EH (cell line): ENCODE measurements at places on chromosomes 11 and 22.

GRCh38 chr11:36469881-36470802, 39.9 kb downstream of the TRAF6 start:
- peak; percentile 74 for DNase-seq

DNA sequence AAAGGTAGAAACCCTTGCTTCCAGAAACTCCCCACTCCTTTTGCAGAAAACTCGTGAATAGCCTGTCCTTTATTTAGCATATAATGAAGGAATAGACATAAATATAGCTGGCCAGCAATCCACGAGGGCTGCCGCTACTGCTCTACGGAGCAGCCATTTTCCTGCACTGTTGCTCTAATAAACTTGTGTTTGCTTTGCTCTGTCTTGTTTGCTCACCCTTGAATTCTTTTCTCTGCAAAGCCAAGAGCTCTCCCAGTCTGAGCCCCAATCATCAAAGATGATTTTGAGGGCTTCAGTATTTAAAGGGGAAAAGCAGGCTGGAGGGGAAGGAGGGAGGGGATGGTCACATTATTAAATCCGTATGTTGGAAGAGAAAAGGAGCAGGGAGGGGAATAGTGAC, 16.6 kb upstream of the CHKA start:
- DNase-seq = no peak

GRCh38 chr22:20223421-20224255, 44.5 kb downstream of the RTN4R start:
- DNase-seq = no peak

GRCh38 chr11:117878314-117878938, 2.0 kb upstream of the FXYD6 start:
- DNase-seq = no peak

DNA sequence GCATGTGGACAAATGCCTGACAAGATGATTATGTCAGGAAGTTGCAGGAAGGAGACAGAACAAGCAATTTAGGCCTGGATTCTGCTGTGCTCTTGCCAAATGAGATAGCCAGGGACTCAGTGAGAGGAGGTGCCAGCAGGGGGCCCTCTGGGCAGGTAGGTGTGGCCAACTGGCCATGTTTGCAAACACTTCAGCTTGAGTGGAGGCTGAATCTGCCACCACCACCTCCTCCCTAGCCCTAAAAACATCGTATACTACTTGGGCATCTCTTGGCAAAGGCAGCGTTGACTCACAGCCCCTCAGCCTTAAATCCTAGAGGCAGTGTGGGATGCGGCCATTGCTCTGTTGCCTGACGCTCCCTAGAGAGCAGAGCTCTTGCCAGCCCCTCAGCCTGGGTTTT, 95.1 kb upstream of the PLET1 start:
- peak; percentile 49 for DNase-seq

GRCh38 chr11:105447936-105448702, 161.8 kb upstream of the GRIA4 start:
- DNase-seq = no peak

DNA sequence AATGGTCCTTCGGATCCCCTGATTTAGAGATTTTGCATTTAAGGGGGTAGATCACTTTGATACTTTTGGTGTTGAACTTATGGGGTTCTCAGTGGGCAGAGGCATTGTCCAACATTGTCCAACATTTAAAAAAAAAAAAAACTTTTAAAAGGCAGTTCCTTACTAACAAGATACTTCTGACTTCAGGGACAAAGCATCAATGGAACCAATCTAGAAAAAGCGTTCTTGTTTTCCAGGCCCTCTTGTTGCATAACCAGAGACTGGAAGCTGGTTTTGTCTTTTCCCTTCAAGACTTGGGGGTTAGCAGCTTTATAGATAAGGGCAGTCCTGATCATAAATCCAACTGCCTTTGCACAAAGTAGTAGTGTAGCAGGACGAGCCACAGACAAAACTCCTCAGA, 40.4 kb downstream of the ACER3 start:
- no peak for DNase-seq

DNA sequence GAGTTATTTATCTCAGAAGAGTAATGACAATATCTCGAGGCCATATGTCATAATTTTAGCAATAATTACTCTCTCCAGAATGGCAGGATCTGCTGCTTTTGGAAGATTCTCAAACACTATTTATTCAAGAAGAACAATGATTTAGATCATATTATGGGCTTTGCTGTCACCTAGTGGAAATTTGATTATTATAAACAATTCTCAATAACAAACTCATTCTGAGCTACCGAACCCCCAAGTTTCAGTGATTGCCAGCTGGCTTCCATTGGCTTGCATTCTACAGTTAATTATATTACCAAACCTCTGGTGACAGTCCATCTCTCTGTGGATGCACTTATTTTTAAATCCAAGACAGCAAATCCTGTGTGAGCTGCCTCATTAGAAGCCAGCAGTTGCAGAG, 27.9 kb upstream of the SLC36A4 start:
- peak; percentile 37 for DNase-seq

- DNase-seq = no peak
Measured at GRCh38 chr11:2105511-2105910, 33.7 kb downstream of the IGF2 start.

DNA sequence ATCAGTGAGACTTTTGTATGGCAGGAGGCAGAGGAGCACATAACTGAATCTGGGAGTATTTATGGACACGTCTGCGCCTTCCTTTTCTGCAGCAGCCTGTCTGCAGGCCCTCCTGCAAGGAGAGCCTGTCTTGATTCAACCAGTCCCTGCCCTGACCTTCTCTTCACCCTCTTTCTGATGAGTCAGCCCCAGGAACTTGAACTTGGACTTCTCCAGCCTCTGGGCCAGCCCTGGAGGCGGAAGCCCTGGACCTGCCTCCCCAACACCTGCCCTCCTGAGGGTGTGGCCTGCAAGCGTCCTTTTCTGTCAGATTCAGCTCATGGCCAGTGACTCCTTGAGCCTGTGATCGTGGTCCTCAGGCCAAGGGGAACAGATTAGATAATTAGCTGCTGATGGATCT, 20.0 kb downstream of the DAGLA start:
- peak; percentile 72 for DNase-seq

DNA sequence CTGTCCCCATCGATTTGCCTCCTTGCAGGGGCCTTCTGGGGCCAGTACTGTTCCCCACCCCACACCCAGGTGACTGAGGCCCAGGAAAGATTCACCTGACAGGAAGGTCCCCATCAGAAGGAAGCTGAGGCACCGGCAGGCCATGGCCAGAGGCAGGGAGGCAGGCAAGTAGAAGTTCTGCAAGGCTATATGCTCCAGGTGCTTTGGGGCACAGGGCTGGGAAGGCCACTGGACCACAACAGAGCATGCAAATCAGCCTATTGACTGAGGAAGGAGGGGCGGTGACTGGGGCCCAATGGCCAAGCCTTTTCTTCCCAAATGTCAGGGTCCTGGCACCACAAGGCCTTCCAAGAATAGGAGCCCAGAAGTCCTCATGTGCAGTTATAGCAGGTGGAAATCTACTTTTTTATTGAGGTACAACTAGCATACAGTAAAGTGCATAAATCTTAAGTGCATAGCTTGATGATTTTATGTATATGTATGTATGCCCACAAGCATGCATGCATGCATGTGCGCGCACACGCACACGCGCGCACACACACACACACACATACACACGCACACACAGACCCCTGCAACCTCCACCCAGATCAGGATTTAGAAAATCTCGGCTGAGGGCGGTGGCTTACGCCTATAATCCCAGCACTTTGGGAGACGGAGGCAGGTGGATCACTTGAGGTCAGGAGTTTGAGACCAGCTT, at the start of gene VPREB3:
Gene VPREB3, minus strand, starts transcription at position 206 of the 700 bp plus-strand sequence. Its CDS starts 62 bp downstream, at position 144.
- no peak for DNase-seq

- no peak for DNase-seq
Measured at GRCh38 chr11:69384251-69385143, 90.5 kb downstream of the MYEOV start.

- DNase-seq = peak; percentile 21
Measured at GRCh38 chr11:110757962-110758755, 45.9 kb upstream of the ARHGAP20 start.

- peak; percentile 26 for DNase-seq
Measured at GRCh38 chr11:31702966-31703365, 108.2 kb downstream of the PAX6 start.

DNA sequence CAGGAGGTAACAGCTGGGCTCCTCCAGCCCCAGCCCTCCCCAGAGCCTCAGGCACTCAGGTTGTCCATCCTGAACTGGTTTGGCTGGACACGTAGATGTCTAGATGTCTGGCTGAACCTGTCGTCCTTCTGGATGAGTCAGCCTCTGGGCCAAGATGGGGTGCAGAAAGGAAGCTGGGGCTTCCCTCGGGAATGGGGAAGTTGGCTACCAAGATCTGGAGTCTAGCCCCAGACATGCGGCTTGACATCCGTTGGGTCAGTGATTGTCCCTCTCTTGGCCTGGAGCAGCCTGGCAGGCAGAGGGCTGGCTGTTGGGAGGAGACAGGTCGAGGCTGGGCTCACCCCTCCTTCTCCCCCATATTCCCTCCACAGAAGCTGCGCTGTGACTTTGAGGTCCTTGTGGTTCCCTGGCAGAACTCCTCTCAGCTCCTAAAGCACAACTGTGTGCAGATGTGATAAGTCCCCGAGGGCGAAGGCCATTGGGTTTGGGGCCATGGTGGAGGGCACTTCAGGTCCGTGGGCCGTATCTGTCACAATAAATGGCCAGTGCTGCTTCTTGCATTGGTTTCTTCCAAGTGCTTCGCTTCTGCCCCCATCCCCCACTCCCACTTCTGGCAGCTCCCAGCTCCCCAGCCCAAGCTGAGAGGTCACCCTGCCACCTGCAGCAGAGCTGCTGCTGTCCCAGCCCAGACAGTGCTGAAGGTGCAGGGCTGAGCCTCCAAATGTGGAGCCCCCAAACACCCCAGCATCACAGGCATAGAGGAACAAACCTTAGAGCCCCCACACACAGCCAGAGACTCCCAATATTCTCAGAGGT, 1.3 kb downstream of the CST6 start:
- DNase-seq = no peak

- DNase-seq = no peak
Measured at GRCh38 chr11:35173616-35174566, 34.9 kb downstream of the CD44 start.

- no peak for DNase-seq
Measured at GRCh38 chr11:32561835-32562234, 21.8 kb upstream of the EIF3M start.

DNA sequence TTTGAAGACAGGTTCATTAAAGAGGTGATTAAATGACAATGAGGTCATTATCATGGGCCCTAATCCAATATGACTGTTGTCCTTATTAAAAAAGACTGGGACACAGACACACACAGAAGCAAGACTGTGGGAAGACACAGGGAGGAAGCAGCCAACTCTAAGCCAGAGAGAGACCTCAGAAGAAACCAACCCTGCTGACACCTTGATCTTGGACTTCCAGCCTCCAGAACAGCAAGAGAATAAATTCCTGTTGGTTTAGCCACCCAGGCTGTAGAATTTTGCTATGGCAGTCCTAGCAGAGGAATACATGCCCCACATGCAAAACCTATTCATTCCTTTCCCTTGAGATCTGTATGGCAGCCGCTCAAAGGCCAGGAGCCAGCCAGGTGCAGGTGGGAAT, 35.6 kb upstream of the CACNG2 start:
- no peak for DNase-seq

DNA sequence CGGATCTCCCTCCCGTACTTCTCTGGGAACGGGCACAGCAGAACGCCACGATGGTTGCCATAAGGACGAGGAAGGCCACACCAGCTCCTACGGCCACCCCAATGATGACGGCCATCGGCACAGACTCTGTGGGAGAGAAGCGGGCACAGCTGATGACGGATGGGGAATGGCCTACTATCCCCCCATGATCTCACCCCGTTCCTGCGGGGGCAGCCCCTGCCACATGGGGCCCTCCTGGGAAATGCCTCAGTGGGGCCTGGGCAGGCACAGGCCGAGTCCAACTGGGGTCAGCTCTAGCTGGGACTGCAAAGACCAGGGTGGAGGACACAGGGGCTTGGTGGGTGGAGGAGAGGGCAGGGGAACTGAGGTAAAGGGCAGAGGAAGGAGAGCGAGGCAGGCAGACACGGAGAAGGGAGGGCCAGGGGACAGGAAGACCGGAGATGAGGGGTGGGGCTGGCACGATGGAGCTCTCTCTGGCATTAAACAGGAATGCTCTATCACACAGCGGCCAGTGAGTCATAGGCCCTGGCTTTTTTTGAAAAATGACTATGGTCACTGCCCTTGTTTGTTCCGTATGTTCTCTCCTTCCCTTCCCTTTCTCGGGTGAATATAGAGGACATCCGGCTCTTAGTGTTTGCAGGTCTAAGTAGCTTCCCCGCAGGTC, 76.0 kb downstream of the ST3GAL4 start:
- peak; percentile 95 for DNase-seq

DNA sequence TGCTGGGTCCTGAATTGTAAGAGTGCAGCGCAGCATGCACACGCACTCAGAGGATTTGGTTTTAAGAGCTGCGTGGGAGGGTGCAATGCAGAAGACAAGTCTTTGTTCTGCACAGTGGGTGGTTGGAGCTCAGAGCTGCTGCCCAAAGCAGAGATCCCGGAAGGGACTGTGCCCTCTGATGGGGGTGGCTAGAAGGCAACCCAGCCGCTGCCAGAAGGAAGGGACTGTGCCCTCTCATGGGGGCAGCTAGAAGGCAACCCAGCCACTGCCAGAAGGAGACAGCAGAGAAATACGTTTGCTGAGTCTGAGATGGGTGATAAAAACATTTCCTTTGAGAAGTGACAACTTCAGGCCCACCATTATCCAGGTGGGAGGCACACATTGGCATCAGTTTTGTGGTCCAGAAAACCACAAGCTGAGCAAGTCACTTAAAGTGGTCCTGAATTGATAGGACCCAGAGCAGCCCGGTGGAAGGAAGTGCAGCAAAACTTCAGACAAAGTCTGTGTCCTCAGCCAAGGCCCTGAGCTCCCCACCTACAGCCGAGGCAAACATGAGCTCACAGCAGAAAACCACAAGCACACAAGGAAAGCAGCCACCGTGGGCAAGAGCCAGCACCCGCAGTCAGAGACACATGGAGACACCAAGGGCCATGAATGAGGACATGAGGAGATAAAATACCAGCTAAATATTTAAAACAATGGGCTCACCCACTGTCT, 4.3 kb downstream of the KRTAP5-6 start:
- no peak for DNase-seq

GRCh38 chr11:120712014-120712413, 200.5 kb downstream of the GRIK4 start:
- DNase-seq = no peak

GRCh38 chr11:121741761-121742361, 289.1 kb upstream of the SORL1-AS1 start:
- DNase-seq = peak; percentile 19

DNA sequence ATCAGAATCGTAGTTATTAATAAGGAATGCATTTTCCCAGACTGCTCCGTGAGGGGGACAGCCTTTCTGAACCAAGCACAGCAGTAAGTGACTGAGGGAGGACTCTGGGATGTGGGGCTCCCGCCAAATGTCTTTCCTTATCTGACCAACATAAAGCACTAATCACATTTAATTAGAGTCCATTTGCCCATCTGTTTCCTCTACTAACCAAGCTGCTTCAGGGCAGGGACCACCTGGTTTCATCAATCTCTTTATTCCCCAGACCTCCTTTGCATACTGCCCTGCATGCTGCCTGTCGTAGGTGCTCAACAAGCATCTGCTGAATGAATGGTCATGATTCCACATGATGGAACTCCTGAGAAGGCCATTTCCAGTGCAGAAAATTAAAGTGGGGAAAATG, 29.4 kb downstream of the SMCO4 start:
- no peak for DNase-seq

GRCh38 chr22:35629406-35630216, 12.5 kb upstream of the MB start:
- peak; percentile 100 for DNase-seq

- no peak for DNase-seq
Measured at GRCh38 chr11:132452616-132453015, 1079.7 kb downstream of the OPCML start.

GRCh38 chr22:31103111-31103510, 4.3 kb downstream of the SELENOM start:
- no peak for DNase-seq

GRCh38 chr22:19057999-19058491, 64.2 kb downstream of the DGCR2 start:
- no peak for DNase-seq
